Breast epithelium (tissue), 4 donors: ENCODE measurements at places on chromosomes 11 and 22.

- no peak for DNase-seq
Measured at GRCh38 chr11:84673753-84674152, 953.4 kb downstream of the DLG2 start.

DNA sequence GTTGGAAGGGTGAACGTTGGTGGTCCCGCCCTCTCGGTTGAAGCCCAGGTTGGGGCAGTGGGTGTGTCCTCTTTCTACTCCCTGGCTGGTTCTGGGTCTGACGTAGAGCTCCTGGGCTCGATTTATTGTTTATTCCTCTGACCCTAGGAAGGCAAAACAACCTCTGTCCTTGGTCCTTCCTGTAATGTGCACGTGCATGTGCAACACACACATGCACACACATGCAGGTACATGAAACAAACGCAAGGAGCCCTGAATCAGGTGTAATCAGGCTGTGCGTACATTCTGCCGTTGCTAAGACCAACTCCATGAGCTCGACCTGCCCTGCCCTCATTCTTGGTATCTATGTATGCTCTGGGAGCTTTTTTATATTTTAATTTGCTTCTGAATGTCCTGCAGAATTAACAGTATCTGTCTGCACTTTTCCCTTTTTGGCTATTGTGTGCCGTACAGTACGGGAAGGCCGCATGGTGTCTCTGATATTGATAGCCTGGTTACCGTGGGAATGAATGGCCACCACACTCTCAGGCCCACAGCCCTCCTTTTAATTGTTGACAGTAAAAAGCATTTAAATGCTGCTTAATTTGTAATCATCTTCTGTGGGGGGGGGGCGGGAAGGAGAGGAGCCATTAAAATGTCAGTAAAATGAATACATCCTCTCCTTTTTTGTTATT, 66.0 kb upstream of the NNMT start:
- no peak for DNase-seq

GRCh38 chr11:111879637-111879960, 258 bp downstream of the CFAP68 start:
- DNase-seq: no peak

DNA sequence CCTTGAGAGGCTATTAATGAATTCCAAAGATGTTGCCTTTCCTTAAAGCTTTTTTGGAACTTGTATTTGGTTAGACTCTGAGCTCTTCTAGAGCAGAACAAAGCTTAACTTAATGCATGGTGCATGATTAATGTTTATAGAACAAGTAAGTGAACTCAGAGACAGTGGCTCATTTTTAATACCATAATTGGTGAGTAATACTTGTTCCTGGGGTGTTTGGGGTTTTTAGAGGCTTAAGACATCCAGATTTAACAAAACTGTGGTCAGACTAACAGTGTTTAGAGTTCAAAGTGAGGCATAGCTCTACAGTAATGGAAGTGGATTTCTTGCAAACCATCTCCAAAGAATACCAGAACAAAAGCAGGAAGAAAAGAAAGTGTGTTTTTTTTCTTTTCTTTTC, 73.7 kb upstream of the CTSC start:
- no peak for DNase-seq

DNA sequence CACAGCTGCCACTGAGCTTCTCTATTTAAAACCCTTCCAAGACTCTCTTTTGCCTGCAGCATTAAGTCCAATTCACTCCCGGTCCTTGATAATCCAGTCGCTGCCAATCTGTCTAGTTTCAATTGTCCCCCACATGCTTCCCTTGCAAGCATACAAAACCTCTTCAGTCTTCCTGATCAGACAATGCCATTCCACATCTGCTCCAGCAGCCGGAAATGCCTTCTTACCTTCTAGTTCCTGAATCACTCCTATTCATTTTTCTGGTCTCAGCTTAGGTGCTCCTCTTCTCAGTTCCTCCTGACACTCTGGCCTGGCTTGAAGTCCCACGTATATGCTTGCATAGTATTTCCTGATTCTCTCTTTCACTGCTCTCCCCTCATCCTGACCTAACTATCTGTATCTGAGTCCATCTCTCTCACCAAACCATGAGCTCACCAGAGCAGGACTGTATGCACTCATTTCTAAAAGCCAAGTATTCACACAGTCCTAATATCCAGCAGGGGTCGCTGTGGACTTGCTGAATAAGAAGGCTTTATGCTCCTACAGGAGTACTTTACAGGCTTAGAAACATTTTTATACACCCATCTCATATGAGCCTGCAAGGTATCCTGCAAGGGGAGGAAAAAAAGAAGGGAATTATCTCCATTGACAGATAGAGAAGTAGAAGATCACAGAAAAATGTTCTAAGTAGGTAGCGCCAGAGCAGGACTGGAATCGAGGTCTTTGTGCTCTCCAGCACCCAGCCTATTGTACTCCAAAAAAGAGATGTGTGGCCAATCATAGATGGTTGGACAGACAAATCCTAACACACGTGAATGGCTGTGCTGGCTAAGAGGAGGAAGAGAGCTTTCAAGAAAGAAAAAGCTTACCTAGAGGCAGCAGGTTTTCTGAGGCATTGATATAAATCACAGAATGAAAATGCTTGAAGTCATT, 19.2 kb downstream of the XRRA1 start:
- DNase-seq: peak; percentile 44

- no peak for DNase-seq
Measured at GRCh38 chr22:38614332-38615063, 41.7 kb downstream of the FAM227A start.

DNA sequence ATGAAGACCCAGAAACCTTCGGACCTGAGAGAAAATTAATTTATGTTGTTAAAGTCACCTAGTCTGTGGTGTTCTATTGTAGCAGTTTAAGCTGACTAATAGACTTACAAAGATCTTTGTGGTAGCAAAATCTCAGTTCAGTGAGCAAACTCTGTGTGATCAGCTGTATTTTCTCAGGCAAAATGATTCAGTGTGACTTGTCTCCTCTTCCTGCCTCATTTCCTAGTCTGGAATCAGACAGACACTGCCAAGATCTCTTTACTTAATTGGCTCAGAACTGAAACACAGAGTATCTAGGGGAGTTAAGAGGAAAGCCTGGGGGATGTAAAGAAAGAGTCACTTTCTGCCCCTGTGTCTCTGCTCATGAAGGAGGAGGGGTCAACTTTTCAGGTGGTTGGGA, 564.7 kb downstream of the KCNA4 start:
- no peak for DNase-seq

DNA sequence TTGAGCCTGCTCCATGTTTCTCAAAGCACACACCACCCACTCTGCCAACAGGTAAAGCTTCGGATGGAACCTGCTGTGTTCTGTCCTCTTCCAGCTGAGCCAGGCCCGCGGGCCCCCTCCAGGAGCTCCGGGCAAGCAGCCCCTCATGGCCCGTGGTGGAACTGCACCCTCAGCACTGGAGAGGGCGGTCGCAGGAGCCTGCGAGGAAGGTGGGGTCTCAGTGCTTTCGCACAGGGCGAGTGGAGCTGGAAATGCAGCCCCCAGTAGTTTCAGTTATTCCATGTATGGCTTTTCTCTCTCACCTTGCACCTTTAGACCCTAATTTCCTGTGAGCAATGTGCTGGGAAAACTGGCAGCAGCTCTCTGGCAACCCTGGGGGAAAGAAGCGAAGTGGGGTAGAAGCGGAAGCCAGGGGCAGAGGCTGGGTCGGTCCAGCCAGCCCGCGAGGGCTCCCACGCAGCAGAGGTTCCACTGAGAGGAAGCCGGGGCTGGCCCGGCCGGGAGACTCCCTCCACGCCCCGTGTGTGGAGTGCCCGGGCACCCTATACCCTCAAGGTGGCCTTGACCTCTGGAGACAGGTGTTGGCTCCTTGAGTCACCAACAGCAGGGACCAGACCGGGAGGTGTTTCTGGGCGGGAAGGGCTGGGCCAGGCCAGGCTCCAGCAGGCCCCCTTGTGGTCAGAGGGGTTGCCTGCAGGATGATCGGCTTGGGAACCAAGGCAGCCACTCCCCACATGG, 119.9 kb upstream of the TMEM45B start:
- peak; percentile 44 for DNase-seq

DNA sequence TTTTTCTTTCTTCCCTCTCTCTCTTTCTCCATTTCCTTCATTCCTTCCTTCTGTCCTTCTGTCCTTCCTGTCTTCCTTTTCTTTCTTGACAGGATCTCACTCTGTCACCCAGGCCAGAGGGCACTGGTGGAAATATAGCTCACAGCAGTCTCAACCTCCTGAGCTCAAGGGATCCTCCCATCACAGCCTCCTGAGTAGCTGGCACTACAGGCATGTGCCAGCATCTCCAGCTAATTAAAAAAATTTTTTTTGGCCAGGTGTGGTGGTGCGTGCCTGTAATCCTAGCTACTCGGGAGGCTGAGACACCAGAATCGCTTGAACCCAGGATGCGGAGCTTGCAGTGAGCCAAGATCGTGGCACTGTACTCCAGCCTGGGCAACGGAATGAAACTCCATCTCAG, 4.8 kb upstream of the DUSP8 start:
- DNase-seq: no peak

DNA sequence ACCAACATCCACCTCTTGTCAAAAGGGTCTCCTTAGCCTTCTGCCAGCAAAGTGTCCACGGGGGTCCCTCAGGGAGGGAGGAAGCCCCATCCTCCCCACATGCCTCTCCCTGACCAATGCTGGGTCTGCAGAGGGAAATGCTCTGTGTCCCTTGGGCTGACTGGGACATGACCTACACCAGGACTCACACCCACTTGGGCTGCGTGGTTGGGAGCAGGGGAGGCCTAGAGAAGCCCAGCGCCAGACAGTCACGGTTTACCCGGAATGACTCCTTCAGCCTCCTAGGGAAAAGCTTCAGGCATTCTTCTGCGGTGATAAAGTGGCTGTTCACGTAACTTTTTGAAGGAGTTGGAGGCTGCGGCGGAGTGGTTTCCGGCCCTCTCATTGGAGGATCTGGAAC, 180.3 kb downstream of the EFCAB6 start:
- no peak for DNase-seq

DNA sequence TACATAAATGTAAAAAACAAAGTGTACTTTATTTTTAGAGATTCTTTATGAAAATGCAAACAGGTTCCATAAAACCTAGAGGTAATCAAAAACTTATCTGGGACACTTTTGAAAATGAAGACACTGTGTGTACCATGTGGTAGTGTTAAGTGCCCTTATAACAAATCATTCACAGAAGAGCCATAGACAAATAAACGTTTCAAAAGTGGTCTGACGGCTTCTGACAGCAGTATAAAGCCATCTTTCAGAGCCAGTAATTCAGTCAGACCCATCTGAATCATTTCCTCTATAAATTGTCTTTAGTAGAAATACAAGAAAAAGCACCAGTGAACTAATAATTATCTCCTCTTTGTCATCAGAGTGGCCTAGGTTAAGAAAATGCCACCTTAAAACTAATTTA, 100.0 kb downstream of the PAX6 start:
- DNase-seq: no peak

DNA sequence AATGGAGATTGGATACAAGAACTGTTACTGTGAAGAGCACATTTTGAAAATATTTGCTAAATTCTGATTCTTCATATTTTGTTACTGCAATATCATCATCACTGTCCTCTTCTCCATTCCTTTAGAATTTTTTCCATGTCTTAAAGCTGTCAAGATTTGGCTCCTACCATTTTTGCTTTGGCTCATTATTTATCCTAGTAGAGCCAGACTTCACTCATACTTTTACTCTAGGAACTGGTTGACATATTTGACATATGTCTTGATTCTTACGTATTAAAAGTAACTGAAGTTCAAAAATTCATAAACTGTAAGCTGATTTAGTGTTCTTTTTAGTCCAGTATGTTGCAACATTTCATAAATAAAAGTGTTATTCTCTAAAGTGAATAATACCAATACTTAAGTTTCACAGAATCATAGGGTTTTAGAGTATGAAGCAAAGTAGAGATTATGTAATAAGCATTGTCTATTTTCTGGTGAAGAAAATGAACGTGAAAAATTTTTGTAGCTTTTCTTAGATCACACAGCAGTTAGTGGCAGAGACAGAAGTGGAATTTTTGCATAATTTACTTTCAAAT, 225.6 kb downstream of the TMEM135 start:
- no peak for DNase-seq

DNA sequence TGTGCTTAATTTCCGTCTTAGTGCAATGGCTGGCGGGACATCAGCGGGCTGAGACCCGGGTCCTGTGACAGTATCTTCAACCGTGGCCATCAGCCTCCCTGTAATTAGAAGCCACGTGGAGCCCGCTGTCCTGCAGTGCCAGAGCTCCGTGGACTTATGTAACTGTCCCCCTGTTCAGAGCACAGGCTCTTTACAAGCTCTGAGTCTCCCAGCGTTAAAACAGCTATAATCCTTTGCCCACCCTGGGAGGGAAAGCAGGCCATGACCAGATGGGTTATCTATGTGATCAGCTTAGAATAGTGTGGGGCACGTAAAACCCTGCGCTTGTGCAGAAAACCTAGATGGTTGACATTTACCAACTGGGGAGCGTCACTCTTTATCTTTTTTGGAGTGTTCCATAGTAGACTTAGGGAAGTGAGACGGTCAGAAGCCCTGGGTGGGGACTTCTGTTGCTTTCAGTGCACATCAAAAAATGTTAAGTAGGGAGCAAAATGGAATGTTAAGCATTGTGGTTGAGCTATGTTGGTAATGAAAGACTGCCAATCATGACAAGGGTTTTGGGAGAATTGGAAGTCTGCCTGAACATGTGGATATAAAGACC, 103.5 kb upstream of the CADM1 start:
- no peak for DNase-seq

DNA sequence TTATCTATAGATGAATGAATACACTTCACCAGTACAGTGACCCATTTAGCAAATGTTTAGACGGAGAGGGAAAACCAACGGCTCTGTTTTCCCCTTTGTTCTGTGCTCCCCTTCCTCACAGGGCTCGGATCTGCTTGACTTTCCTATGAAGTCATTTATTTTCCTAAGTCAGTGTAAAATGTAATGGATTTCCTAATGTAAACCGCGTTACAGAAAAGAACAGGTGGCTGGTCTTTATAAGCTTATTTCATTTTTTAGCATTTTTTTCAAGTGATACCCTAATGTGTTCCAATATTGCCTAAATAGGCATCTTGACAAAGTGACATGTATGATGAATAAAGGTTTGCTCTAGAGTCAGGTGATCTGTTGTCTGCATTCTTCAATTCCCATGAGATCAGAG, 207.5 kb downstream of the PGR start:
- DNase-seq: no peak

DNA sequence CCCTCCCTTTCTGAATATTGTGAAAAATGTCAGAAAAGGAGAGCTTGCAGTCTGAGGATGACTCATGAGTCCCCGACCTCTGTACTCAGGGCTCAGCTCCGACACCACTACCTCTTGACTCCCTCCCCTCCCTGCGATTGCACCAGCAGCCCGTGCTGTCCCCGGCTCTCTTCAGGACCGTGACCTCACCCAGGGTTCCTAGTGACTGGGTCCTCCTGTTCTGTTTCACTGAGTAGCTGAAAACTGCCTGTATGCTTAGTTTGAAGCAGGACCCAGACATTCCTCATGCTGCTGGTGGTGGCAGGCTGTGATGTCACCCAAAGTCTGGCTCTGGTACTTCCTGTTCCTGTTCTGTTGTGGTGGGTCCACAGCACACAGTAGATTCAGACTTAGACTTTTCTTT, 11.7 kb downstream of the PHRF1 start:
- DNase-seq: no peak

- DNase-seq: no peak
Measured at GRCh38 chr11:72781313-72782080, 12.3 kb downstream of the STARD10 start.

GRCh38 chr11:4025248-4025966, 69.2 kb upstream of the RRM1 start:
- DNase-seq: no peak

GRCh38 chr22:24178021-24178431, 3.3 kb upstream of the SUSD2 start:
- no peak for DNase-seq
